ENCODE measurements at places on chromosomes 16 and 17.

GRCh38 chr16:30838876-30839471 is 52.0 kb upstream of the ZNF629 start:
- no peak for DNase-seq

GRCh38 chr16:19484096-19484495 is 37.8 kb downstream of the GDE1 start:
- no peak for DNase-seq

- no peak for DNase-seq
These were observed 108.2 kb downstream of the N4BP1 start for GRCh38 chr16:48501516-48502377.

DNA sequence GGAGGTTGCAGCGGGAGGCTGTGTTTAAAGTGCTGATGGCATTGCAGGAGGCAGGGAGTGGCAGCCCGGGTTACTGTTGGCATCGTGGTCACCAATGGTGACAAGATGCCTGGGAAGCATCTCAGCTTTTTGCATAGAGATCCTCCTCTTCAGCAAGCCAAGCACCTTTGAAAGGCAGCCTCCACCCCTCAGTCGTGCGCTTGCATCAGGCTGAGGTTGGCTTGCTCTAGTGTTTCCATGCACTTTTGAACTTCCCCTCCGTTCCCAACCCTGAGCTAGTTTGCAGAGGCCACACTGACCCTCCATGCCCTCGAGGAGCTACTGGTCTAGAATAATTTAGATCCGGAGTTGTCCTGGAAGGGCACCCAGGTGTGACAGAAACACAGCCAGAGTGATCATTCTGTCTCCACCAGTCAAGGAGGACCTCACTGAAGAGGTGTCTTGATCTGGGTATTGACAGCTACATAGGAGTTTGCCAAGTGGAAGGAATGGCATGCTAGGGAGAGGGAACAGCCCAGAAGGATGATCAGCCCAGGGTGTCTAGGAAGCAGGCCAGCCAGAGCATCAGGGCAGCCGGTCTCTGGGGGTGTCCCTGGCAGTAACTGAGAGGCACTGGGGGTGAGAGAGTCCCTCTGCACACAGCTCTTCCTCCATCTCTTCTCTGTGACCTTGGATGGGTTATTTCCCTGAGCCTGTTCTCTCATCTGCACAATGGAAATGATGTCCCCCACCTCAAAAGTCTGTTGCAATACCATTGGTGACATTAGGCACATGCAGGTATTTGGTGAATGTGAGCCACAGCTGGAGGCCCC is 7.7 kb downstream of the BEAN1 start:
- no peak for DNase-seq

- no peak for DNase-seq
These were observed 238.1 kb upstream of the MAF start for GRCh38 chr16:79838496-79839259.

GRCh38 chr16:15970202-15970601 is 20.8 kb downstream of the ABCC1 start:
- DNase-seq = no peak

DNA sequence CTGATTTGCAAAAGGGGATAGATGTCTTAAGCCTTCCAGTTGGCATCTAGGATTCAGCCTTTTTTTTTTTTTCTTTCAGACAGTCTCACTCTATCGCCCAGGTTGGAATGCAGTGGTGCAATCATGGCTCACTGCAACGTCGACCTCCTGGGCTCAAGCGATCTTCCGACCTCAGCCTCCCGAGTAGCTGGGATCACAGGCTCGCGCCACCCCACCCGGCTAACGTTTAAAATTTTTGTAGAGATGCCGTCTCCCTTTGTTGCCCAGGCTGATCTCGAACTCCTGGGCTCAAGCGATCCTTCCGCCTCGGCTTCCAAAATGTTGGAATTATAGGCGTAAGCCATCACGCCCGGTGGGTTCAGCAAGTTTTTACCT is 571 bp upstream of the CCP110 start:
- DNase-seq = no peak

GRCh38 chr17:79942591-79943346 is 92.9 kb downstream of the TBC1D16 start:
- DNase-seq = peak; percentile 32

- DNase-seq = peak; percentile 86
These were observed 621 bp upstream of the CSHL1 start for GRCh38 chr17:63911657-63912100.

GRCh38 chr16:86966777-86967176 is 350.4 kb downstream of the C16orf95 start:
- no peak for DNase-seq

DNA sequence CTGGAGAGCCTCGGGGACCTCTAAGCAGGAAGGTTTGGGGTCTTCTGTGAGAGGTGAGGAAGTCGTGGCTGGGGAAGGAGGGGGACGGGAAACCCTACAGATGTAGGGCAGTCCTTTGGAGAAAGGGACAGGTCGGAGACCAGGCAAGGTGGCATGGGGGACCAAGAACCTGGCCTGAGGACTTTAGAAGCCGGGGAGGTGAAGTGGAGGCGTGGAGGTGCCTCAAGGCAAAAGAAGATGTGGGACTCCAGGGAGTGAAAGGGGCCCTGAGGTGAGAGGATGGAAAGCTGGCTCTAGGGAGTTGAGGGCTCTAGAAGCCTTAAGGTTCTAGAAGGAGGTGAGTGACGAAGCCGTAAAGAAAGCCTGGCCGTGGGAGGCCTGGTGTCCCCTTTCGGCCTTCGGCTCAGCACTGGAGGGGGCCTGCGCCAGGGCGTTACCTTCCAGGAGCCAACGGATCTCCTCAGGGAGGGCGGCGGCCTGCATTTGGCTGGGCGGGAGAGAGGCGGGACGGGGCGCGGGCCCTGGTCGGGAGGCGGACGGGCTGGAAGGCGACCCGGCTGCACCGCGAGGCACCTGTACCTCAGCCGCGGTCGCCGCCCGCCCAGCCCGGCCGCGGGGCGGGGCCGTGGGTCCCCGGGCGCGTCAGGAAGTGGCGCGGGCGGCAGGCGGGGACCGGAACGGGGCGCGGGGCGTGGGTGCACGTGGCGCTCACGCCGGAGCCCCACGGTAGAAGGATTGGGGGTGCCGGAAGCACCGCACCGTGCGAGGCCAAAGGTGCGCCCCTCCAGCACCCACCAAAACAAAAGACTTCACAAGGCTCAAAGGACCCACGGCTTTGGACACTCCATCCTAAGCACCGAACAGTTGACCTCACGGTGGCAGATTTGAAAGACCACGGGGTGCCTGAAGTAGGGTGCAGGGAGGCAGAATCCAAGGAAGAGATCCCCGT is at the start of gene SKAP1:
Gene SKAP1 (minus strand): TSS at position 577 of the 949 bp plus-strand sequence.
- peak; percentile 73 for DNase-seq

DNA sequence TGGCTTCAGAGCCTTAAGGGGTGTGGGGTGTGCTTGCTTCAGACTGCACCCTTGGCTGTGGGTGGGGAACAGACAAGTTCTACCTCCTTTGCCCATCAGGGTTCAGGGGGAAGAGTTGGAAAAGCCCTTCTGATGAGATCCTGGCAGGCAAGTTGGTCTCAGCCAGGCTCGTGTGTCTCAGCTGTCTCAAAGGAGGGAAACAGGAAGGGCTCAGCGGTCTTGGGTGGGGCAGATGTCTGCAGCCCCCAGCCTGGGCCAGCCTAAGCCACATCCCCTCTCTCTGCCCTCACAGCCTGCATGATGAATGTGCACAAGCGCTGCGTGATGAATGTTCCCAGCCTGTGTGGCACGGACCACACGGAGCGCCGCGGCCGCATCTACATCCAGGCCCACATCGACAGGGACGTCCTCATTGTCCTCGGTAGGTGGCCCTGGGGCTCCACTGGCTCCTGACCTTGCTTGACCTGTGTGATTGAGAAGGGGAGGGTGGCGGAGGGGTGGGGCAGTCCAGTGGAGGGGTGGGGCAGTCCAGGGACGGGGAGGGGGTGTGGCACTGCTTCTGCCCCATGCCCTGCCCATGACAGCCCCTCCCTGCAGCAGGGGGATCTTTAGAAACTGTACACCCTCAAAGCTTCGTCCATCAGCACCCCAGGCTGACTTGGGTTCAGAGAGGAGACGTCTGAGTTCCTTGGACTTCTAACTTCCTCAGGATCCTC is 199.5 kb downstream of the PRKCB start:
- DNase-seq = peak; percentile 34

DNA sequence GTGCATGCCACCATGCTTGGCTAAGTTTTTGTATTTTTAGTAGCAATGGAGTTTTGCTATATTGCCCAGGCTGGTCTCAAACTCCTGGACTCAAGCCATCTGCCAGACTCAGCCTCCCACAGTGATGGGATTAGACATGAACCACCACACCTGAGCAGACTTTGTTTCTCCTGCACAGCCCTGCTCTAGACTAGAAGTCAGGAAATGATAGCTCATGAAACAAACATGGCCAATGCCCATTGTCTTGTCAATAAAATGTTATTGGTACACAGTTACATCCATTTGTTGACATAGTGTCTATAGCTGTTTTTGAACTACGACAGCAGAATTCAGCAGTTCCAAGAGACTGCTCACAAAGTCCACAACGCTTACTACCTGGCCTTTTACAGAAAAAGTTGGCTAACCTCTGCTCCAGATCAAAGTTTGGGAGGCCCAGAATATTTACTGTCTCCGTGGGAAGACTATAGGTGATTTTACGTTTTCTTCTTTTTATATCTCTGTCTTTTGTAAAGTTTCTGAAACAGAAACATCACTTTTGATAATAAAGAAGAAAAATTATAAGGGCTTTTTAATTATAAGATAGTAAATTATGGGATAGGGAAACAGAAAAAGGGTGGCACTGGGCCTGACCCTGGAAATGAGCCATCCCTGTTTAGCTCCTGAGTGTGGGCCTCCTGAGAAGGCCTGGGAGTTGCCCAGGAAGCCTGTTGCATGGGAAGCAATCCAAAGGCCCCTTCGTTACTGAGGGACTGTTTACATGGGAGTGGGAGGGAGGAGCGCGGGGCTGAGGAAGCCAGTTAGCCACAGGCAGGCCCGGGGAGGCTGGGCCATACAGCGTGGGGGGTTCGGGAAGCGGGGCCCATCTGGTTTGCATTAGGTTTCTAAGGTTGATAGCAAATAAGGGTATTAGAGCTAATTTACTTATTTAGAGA is 201.5 kb downstream of the IRF8 start:
- no peak for DNase-seq
